MG63 (cell line): ENCODE measurements at places on chromosomes 6 and 20. TPM values are rescaled to one million over a fixed set of nuclear protein-coding genes. Genes with fewer than 3 reads are reported as not detected.

CCN6 gene
- not detected in 2 replicates for total RNA-seq

SLC26A8 gene
- total RNA-seq: not detected in 2 replicates

ARHGAP18 gene
- total RNA-seq: 31.7 and 37.9 TPM in 2 replicates

DNPH1 gene
- total RNA-seq: 30.8 and 43.0 TPM in 2 replicates

MMP24 gene
- total RNA-seq: 43.2 and 52.3 TPM in 2 replicates

ZC3H12D gene
- 0.03 TPM in 1 of 2 replicates, not detected in the other for total RNA-seq

PLA2G7 gene
- not detected in 2 replicates for total RNA-seq

SLC52A3 gene
- total RNA-seq: not detected in 2 replicates

ADGB gene
- total RNA-seq: not detected in 2 replicates

TCF21 gene
- 20.4 and 33.2 TPM in 2 replicates for total RNA-seq

DNA sequence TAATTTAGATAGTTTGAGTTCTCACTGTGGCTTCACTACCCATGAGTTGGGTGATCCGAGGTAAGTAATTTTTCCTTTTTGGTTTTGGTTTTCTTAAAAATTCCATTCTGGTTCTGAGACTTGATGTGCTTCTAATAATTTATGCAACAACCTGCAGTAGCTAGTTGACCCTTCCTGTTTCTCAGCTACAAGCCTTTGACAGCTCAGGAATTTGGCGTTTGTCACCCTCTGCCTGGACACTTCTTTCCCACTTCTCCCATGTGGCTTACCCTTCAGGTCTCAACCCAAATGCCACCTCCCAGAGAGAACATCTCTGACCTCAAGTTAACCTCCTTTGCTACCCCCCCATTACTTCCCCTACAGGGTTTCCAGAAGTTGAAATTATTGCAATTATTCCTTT is 49.7 kb upstream of the TSHZ2 start:
- DNase-seq: no peak

- no peak for DNase-seq
Measured at GRCh38 chr6:141460743-141461484, 671.8 kb upstream of the GJE1 start.

GRCh38 chr20:41234546-41234945 is 83.0 kb downstream of the ZHX3 start:
- DNase-seq: no peak

DNA sequence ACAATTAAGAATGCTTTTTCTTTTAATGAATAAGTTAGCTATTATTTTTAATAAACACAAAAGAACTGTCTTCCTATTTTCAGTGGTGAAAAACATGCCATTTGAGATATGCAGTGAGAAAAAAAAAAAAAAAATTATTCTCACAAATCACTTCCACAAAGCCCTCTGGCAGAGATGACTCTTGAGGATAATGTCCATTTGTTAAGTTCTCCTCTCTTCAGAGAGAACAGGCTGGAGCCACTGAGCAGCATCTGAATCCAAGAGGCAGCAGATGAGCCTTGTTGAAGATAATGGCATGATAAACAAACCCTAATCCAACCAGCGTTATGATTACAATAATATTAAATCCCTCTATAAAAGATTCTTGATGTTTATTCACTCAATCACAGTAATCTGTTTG is 105.0 kb downstream of the PTPRK start:
- DNase-seq: no peak

DNA sequence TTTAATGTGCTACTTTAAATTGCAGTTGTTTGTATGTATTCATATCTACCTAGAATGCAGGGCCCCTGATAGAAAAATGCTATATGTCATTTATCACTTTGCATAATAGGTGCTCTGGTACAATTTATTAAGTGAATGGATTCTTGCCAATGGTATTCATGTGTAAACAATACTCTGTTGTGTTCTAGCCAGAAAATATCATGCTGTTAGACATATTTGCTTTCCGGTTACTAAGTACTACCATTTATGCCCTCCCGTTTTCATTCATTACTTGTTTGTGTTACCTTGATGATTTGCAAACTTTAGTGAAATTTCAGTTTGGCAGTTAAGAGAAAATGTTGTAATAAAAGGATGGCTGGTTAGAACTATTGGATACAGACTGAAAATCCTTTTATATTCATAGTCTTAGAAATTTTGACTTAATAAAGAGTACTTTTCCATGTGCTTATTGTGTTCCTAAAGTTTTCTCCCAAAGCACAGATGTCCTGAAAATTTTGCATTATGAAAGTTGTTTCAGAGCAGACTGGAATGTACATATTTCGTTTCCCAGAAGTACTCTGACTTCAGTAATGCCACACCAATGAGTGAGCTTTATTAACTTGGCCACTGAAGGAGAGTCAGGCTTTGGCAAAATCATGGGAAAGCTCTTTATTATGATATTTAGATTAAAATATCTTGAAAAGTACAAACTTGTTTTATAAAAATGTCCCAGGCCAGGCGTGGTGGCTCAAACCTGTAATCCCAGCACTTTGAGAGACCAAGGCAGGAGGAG is 31.5 kb downstream of the RPF2 start:
- DNase-seq: no peak

GRCh38 chr6:104022126-104022525 is 837.6 kb downstream of the HACE1 start:
- no peak for DNase-seq

GRCh38 chr6:16367571-16367970 is 129.2 kb downstream of the GMPR start:
- DNase-seq: no peak

GRCh38 chr6:49299279-49299678 is 163.8 kb downstream of the MMUT start:
- no peak for DNase-seq

DNA sequence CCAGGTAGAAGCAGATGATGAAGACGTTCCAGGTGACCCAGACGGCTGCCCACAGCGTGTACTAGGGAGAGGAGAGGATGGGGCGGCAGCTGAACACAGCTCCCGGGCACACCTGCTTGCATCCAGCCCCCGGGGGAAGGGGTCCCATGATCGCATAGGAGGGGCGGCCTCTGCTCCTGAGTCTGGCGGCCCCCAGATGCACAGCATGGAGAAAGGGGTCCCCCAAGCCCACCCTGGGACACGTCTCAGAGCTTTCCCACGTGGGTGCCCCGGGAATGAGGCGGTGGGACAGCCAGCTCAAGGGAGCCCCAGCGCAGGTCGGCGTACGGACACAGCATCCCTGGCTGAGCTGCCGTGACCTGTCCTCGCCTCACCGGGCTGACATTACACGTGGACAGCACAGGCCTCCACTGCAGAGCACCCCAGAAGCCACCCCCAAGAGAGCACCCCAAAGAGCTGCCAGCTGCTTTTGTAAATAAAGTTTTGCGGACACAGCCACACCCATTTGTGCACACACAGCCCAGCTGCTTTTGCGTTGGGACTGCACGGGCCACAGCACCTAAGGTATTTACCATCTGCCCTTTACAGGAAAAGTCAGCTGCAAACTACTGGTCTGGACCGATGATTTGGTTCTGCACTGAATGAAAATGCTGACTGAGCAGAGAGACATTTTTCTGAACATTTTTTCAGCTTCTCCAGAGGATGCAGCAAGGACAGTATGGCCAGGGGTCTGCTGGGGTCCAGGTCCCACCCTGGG is 5.2 kb downstream of the NKAIN4 start:
- DNase-seq: no peak

- DNase-seq: peak; percentile 33
Measured at GRCh38 chr6:37576336-37576737, 76.6 kb upstream of the CCDC167 start.

DNA sequence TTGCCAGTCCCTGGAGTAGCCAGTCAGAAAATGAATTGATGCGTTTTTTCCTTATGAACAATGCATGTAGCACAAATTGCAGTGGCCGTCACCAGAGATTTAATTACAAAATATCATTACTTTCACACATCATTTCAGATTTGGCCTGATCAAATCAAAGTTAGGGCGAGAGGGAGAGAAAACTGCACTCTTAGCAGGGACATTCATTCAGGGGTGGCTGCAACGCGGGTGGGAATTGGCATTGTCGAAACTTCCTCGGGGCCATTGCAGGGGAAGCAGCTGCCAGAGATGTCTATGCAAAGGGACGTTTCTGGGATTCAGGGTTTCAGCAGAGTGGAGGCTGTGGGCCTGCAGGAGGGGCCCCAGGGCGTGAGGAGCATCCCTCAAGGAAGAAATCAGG is 76.5 kb upstream of the TOP1 start:
- DNase-seq: no peak

DNA sequence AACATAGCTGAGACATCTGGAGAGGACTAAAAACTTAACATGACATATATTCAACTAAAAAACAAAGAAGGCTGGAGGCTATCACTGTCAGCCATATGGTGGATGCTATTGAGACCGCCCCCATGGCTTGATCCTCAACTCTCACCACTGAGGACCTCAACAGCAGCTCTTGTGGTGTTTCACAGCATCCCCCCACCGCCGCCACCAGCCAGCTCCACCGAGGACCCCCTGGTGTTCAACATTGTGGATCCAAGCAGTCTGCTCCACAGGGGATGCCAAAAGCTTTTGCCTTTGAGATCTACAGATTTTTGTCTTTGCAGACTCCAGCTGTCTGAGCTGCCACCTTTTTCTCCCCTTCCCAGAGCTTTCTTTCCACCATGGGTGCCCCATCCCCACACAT is 64.6 kb downstream of the NUS1 start:
- DNase-seq: no peak
